ENCODE measurements at places on chromosomes 12 and 14. TPM values are rescaled to one million over a fixed set of nuclear protein-coding genes. Genes with fewer than 3 reads are reported as not detected.

DNA sequence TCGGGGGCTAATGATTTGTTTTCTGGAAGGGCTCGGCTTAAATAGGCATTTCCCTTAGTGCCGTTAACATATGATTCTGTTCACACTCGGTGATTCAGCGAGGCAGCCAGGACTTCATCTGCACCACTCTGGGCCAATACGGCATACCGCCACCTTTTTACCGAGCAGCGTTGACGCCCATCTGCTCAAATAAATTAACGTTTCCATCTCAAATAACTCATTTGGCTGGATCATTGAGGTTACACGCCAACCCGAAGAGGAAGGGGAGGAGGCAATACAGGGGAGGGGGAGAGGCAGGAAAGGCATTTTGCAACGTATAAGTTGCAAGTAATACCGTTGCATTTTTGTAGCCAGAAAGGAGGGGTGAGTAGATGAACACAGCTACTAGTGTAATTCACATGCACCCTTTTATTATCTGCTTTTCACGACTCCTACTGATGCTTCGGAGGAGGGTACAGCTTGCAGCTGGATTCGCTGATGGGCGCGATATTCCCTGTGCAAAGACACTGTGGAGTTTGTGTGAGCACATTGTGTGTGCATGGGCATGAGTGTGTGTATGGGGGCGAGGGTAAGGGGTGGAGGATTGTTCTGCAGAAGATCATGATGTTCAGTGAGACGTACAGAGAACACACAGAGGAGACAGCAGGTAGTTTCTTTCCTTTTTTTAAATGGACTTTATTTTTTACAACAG, 45.9 kb downstream of the MAP1LC3B2 start:
- no peak overlapping the region for H3K27ac ChIP-seq
- H3K4me1 ChIP-seq, result no peaks in the 10 kb centered on the region
- no peak for DNase-seq
- H3K27me3 ChIP-seq, result no peaks in the 10 kb centered on the region
- H3K4me3 ChIP-seq, result no peak overlapping the region

DNA sequence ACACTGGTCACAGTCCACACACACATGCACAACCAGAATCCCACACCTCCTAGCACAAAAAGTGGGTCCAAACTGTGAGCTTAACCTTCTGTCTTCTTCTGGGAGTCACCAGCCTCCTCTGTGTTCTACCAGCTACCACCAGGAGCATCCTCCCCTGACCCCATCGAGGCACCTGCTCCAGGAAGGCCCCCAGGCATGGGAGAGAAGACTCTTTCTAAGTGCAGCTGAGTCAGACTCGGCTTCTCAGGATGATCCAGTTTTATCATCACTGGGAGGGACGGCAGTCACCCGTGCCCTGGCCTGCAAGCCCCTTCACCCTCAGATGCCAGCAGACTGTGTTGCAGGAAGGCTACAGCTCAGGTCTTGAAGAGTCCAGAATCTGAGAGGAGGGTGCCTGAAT, 7.9 kb upstream of the ENDOU start:
- H3K36me3 ChIP-seq, result no peaks in the 10 kb centered on the region
- H3K27me3 ChIP-seq, result no peaks in the 10 kb centered on the region
- no peak overlapping the region for H3K27ac ChIP-seq
- H3K4me3 ChIP-seq, result no peak overlapping the region
- H3K4me1 ChIP-seq, result no peaks in the 10 kb centered on the region
- no peak for DNase-seq

DNA sequence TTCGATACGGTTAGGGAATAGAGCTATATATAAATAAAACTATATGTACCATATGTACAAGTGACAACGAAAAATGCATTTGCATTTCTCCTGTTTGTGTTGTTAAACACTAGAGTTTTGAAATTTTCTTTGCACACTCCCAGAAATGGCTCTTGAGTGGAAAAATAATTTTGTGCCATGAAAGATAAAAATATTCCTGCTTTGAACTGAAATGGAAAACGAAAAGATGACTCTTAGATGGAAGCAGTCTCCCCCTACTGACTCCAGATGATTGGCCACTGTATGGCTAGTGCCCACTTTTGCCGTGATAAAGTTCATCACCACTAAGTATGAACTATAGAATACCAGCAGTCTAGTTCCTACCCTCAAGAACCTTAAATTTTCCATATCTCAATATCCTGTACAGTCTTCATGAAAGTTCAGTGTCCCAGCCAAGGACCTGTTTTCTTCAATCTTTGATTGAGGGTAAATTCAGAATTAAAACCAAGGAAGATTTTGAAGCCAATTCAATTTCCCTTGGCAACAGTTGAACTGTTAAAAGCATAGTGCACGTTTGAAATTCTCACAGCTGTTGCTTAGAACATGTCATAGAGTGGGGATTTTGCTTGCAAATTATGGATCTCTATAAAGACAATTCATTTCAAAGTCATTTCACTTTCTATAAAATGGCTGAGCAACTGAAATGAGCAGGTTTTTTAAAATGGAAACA, 1.6 kb upstream of the PPP2R5E start:
- DNase-seq, result no peak
- H3K27me3 ChIP-seq, result no peaks in the 10 kb centered on the region
- H3K4me3 ChIP-seq, result peak overlapping the region; percentile 86
- H3K27ac ChIP-seq, result peak overlapping the region; percentile 79

The NCAPD2 gene
- 21.5 TPM for polyA plus RNA-seq

The MYF5 gene
- polyA plus RNA-seq, result not detected

The TAS2R20 gene
- polyA plus RNA-seq, result not detected

All from CD4-positive, CD25-positive, alpha-beta regulatory T cell (primary cell).